Neural crest cell (in vitro differentiated cells): ENCODE measurements at places on chromosomes 12 and 14. TPM values are rescaled to one million over a fixed set of nuclear protein-coding genes. Genes with fewer than 3 reads are reported as not detected.

Gene TTC6
- total RNA-seq, result 0.40 TPM in 1 of 2 replicates, not detected in the other

Gene TMEM117
- total RNA-seq, result 7.3 and 7.6 TPM in 2 replicates

Gene IPO8
- total RNA-seq, result 43.5 and 51.5 TPM in 2 replicates

GRCh38 chr14:91112194-91112593, 1.7 kb upstream of the DGLUCY start:
- DNase-seq, result no peak

DNA sequence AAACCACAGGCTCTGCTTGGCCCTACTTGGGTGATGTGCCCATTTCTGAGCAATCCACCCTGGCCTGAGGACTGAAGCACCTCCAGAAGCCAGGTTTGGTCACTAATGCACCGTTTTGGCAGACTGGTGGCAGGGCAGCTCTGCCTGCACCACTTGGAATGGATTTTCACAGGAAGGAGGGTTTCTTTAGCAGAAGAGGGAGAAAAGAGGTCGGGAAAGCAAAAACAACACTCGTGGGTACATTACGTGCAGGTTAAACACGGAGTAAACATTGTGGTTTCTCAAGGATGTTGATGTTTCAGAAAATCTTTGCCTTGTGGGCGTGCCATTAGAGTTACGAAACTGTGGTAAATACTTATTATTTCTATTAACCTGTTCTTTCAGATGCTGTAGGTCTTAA, 70.8 kb downstream of the KCNA5 start:
- DNase-seq, result no peak

DNA sequence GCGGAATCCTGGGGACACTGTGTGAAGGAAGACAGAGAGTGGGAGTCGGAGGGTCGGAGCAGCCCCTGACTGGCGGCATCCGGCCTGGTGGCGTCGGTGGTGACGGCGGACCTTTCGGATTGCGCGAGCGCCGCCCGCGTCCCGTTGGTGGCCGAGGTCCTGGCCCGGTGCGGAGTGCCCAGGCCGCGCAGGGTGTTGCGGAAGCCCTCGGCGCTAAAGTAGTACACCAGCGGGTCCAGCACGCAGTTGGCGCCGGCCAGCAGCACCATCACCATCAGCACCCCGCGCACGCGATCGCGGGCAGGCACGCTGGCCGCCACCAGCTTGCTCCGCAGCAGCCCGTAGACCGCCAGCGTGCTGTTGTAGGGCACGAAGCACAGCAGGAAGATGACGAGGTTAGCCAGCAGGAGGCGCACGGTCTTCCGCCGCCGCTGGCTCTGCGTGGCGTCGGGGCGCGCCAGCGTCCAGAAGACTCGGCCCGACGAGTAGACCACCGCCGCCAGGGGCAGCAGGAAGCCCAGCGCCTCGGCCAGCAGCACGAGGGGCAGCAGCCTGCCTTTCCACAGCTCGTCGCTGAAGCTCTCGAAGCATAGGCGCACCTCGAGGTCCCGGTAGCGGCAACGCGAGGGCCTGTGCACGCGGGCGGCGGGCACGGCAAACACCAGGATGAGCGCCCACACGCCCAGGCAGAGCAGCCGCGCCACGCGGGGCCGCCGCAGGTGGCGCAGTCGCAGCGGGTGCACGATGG, 13.1 kb upstream of the CHD4 start:
- DNase-seq, result peak; percentile 53

DNA sequence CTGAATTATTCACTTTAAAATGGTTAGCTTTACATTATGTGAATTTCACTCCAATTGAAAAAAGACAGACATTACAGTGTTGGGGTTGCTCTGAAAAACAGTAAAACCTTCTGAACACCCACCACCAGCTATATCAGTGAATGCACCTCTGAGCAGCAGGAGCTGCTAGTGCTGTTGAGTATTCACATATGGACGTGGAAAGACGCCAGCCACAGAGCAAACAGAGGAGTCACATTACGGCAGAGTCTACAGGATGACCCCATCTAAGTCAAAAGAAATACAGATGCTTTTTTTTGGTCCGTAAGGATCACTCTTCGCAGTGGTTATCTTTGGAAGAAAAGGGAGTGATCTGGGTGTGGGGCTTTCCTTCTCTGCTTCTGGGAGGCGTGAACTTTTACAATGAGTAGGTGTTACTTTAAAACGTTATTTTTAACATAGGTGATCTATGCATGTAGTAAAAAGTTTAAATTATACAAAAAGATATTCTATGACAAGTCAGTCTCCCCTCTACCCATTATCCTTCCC, 4.5 kb downstream of the HVCN1 start:
- no peak for DNase-seq

DNA sequence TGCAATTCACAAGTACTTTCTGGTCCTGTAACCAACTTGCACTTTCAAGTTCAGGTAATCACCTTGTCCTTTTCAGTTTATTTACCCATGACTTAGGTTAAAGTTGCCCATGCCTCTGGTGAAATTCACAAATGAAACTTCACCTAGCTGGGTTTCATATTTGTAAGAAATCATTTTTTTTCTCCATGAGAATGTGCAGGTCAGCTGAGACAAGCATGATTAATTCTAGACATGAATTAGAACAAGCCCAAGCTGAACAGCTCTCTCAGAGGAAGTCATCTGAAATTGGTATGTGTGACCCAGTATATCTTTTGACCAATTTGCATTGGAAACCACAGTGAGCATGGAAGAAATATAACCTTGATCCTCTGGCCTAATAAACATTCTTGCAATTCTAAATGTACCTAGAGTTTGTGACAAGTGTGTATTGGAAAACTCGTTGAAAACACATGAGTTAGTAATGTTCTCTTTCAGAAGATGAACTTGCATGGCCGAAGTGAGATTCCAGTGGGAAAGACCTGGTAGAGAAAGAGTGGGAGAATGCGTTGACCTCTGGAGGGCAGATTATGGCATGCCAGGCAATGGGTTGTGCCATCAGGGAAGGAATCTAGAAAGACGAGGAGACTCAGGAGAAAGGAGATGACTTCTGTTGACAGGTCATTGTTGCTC, 486.5 kb downstream of the ZFP36L1 start:
- no peak for DNase-seq

- DNase-seq, result no peak
These were observed 119.5 kb downstream of the LRRK2 start for GRCh38 chr12:40344312-40344711.

DNA sequence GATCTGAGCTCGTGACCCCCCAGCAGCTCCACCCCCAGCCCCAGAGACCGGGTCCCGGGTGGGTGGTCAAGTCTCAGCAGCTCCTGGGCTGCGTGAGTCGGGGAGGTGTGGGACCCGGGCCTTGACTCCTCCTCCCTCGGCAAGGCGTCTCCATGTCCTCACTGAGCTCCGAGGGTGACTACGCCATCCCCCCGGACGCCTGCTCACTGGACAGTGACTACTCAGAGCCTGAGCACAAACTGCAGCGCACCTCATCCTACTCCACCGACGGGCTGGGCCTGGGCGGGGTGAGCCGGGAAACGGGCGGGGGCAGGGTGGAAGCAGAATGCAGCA, 28.1 kb downstream of the PIGH start:
- DNase-seq, result no peak

GRCh38 chr12:9674226-9674590, 4.7 kb downstream of the CLEC2D start:
- DNase-seq, result no peak

- DNase-seq, result no peak
These were observed 22.4 kb upstream of the LRRC10 start for GRCh38 chr12:69633061-69633460.

DNA sequence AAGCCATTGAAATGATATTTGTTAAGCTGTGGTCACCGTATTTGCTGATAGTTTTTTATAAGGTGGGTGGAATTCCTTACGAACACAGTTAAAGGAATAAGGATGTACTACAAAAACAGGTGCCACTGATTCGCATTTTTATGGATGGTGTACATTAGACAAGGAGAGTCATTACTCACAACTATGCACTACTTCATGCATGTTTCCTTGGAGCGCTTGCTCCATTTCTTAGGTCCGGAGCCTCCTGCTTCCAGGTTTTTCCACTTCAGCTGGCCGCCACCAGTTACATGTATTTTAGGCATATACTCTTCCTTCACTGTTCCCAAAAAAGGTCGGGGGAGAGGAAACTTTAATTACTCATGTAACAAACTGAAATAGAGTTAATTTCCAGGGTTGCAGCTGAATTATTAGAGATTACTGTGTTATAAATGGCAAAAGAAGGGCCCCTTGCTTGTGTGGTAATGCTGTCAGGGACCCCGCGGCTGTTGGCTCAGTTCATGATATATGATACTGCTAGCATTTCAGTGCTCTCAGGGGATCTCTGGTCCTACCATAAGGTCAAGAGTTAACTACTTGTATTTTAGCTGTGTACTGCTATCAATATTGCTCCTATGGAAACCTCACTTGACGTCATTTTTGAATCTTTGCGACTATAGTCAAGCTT, 454.7 kb downstream of the NPAS3 start:
- DNase-seq, result no peak

- no peak for DNase-seq
These were observed 18.4 kb downstream of the SETD3 start for GRCh38 chr14:99462210-99462609.

DNA sequence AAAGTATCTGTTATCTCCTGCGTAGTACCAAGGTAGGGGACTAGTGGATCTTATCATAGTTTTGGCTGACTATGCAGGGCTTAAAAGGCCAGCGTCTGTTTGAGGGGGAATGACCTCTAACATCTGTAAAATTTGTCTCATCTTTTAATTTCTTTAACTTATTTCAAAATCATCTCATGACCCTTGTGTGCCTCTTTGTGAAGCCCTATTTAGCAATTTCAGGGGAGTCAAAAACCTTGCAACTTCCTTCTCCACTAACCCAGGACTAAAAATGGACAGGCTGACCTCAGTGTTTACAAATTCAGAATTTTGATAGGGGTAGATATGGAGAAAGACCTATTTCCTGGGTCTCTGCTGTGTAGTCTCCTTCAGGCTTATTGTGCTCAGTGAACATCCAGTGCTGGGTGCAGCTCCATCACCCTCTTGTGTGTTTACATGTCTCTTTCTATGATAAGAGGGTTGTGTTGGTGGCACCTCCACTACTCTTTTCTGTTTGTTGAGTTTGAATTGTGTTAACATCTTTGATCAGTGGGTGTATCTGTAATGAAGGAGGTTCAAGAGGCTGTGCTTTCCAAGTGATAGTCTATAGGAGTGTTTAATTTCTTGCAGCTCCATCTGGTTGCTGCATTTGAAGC, 14.3 kb downstream of the NECAP1 start:
- DNase-seq, result no peak

DNA sequence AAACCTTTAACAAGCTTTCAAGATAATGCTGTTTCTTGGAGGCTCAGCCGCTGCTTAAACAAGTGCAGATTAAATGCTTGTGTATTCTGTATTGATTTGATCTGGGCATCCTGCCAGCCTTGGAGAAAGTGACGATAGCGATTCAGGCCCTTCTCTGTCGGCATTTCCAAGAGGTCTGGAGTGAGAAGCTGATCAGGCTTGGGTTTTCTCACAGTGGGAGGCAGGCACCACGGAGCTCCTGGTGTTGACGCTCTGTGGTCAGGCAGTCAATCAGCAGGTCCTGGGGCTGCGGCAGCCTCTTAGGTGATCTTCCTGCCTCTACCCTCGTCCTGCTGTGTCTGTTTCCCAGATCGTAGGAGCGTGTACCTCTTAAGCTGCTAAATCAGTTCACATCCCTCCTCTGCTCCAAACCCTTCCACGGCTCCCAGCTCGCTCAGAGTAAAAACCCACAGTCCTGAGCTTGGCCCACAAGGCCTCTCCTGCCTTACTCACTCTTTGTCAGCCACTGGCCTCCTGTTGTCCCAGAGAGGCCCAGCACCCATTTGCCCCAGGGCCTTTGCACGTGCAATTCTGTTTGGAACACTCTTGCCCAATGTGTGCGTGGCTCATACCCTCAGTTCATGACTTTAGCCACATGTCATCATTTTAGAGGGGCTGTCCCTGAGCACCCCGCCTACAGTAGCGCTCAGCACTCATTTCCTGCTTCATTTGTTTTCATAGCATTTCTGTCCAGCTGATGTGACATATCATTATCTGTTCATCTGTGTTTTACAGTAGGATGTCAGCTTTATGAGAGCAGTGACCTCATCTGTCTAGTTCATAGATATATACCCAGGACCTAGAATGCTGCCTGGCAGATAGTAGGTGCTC, 155.4 kb downstream of the AACS start:
- DNase-seq, result no peak

DNA sequence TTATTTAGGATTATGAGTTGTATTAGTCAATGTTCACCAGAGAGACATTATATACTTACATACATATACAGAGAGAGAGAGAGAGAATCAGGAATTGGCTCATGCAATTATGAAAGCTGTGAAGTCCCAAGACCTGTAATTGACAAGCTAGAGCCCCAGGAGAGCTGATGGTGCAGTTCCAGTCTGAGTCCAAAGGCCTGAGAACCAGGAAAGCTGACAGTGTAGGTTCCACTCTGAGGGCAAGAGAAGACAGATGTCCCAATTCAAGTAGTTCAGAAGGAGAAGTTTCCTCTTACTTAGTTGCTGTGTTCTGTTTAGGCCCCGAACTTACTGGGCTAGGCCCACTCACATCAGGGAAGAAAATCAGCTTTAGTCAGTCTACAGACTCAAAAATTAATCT, 76.4 kb upstream of the FICD start:
- DNase-seq, result no peak
